Cardiac muscle cell (in vitro differentiated cells and primary cell): ENCODE measurements at places on chromosomes 5 and 9. TPM values are rescaled to one million over a fixed set of nuclear protein-coding genes. Genes with fewer than 3 reads are reported as not detected.
A peak's percentile ranks its signal among the peaks of the same experiment; 100 is the strongest.

The RECK gene
- 11.1 and 15.3 TPM in 2 replicates for polyA plus RNA-seq

The C1QTNF3 gene
- polyA plus RNA-seq: 0.91 and 3.2 TPM in 2 replicates

GRCh38 chr9:122133263-122133983, 26.2 kb downstream of the NDUFA8 start:
- peak; percentile 13 for DNase-seq

- no peak for DNase-seq
These were observed 44.0 kb downstream of the OLFM1 start for GRCh38 chr9:135131488-135131887.

The ADRA1B gene
- polyA plus RNA-seq: 0.79 and 0.84 TPM in 2 replicates

The ASPN gene
- polyA plus RNA-seq: 0.24 TPM in 1 of 2 replicates, not detected in the other

DNA sequence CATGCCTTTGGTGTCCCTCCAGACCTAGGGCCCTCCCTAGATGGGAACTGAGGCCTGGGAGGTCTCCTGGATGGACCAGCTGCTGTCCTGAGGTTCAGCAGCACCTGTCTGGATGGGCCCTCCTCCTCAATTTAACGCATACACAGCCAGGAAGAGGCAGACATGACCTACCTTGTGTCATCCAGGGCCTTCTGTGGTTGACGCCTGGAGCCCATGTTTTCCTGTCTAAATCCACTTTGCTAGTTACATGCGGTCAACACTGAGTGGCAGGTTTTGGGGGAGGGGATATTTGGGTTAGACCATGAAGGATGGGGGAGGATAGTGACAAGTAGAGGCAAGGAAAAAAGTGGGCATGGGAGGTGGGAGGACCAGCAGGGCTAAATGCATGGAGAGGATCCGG, 3.1 kb upstream of the STC2 start:
- no peak for DNase-seq

The CARTPT gene
- polyA plus RNA-seq: not detected in 2 replicates

The SEC24A gene
- polyA plus RNA-seq: 9.8 and 11.6 TPM in 2 replicates

- peak; percentile 61 for DNase-seq
These were observed 132.9 kb upstream of the ANKH start for GRCh38 chr5:15004506-15004905.

The OR1J2 gene
- polyA plus RNA-seq: not detected in 2 replicates

The WNK2 gene
- polyA plus RNA-seq: 34.5 and 88.3 TPM in 2 replicates

The PCDHGA7 gene
- polyA plus RNA-seq: 0.20 TPM in 1 of 2 replicates, not detected in the other

GRCh38 chr9:75233011-75233410, 144.7 kb downstream of the OSTF1 start:
- DNase-seq: peak; percentile 6

DNA sequence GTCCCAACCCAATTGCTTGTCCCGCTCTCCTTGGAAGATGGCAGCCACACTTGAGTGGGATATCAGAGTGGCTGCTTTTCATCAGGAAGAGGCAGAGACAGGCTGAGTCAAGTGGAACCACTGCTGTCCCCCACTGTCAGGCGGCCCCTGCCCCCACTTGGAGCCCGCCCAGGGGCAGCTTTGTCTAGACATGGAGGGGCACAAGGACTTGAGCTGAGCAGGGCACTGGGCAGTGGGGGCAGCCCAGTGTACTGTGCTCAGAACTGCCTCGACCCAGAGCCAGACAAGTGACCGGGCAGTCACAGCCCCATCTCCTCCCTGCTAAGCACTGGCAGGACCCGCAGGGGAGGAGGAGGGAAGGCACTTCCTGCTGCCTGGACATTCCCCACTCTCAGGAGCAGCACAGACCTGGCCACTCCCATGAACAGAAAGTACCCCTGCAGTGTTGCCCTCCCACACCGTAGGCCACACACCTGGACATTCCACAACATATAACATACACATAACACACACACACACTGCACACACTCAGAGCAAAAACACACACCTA, 91.0 kb downstream of the MRPL36 start:
- no peak for DNase-seq

The HBEGF gene
- 3.7 and 5.1 TPM in 2 replicates for polyA plus RNA-seq

GRCh38 chr5:79795764-79796398, 106.2 kb downstream of the CMYA5 start:
- DNase-seq: peak; percentile 66

The WNT8A gene
- not detected in 2 replicates for polyA plus RNA-seq

GRCh38 chr5:31625394-31625793, 13.5 kb upstream of the PDZD2 start:
- no peak for DNase-seq

The CCL27 gene
- 1.1 and 1.3 TPM in 2 replicates for polyA plus RNA-seq

DNA sequence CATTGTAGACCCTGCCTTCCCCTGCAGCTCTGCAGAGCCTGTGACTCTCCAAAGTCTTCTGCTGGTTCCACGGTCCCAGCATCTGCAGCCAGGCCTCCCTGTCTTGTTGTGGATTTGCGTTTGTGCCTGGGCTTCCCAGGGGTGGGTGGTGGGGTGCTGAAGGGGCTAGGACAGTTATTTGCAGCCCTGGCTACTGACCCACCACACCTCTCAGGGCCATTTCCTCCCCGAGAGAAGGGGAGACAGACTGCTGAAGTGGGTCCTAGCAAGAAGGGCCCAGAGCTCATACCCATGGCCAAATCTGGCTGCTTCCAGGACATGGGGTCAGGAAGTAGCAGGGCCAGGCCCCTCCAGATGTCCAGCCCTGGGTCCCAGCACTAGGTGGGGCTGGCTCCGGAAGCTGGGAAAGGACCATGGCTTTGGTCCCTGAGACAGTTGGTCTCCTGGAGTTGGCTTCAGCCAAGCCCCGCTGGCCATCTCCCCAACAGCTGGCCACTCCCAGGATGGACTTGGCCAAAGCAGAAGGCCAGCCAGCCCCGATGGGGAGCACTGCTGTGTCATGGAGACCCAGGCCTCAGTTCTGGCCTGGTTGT, 26.3 kb downstream of the GSN start:
- no peak for DNase-seq

The ECM2 gene
- not detected in 2 replicates for polyA plus RNA-seq

The IFNB1 gene
- not detected in 2 replicates for polyA plus RNA-seq

The TSLP gene
- polyA plus RNA-seq: 0.78 and 1.4 TPM in 2 replicates

GRCh38 chr5:110371725-110372041, 354.8 kb downstream of the TMEM232 start:
- no peak for DNase-seq

- peak; percentile 38 for DNase-seq
These were observed 20.7 kb downstream of the ANKRA2 start for GRCh38 chr5:73544429-73545402.

- no peak for DNase-seq
These were observed 243.1 kb downstream of the AUH start for GRCh38 chr9:91118704-91119025.

GRCh38 chr9:15512204-15512603, 1.4 kb upstream of the PSIP1 start:
- no peak for DNase-seq

The CDH9 gene
- not detected in 2 replicates for polyA plus RNA-seq

DNA sequence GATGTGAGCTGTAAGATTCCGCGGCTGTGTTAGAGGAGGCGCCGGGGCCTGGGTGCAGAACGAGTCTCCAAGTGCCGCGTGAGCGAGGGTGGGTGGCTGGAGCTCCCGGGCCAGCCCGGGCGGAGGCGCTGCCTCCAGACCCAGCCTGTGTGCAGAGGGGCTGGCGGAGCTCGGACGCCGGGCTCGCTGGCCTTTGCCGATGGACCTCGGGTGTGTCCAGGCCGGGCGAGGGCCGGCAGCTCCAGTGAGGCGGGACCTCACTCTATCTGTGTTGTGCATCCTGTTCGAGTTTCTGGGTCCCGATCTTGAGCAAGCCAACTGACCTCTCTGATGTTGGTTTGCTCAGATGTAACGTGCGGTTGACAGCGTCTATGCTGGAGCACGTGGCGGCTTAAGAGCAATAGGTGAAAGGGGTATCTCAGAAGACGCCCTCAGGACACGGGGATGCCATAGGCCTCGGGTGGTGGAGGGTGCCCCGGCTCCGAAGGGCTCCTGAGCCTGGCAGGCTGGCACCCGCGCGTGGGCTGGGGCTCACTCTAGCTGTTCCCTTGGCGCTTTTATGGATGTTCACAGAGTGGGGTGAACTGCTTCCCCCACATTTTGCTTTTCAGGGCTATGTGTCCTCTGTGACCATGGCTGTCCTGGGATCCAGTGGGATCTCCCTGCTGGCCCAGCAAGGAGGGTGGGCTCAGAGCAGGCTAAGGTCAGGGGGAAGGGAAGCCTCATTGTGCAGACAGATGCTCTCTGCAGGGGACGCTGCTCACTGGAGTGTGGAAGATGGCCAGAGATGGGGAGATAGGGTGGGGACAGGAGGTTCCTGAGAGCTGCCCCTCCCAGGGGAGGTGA, 69.8 kb downstream of the MRPL36 start:
- no peak for DNase-seq

DNA sequence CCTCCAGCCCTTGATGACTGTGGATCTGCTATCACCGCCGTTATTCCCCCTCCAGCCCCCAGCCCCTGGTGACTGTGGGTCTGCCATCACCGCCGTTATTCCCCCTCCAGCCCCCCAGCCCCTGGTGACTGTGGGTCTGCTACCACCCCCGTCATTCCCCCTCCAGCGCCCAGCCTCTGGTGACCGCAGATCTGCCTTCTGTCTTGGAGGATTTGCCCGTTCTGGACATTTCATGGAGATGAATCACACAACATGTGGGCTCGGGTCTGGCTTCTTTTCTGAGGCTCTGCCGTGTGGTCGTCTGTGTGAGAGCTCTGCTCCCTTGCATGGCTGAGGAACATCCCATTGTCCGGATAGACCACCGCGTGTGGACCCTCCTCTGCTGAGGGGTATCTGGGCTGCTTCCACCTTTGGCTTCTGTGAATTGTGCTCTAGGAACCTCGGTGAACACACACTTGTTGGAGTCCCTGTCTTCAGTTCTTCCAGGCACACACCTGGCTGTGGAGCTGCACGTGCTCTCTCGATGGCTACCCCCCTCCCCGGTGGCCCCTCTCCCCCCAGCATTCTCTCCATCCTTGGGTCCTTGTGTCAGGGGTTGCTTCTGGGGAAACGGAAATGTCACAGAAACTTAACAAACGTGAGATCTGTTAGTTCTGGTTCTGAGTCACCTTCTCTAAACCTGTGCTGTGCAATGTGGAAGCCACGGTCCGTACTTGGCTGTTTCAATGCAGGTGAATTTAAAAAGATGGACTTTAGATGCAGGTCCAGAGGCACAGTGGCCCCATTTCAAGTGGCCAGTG, 105.3 kb upstream of the COL5A1 start:
- DNase-seq: peak; percentile 80

- DNase-seq: no peak
These were observed 46.1 kb downstream of the SLC25A46 start for GRCh38 chr5:110784901-110785300.

The SOX30 gene
- polyA plus RNA-seq: not detected in 2 replicates

- DNase-seq: no peak
These were observed 2.6 kb upstream of the RFX3 start for GRCh38 chr9:3528451-3528850.

The CAMK4 gene
- 0.67 and 1.7 TPM in 2 replicates for polyA plus RNA-seq

The HMMR gene
- polyA plus RNA-seq: 7.8 and 36.2 TPM in 2 replicates

The PCDHA12 gene
- polyA plus RNA-seq: 0.71 and 1.7 TPM in 2 replicates

GRCh38 chr9:92729735-92730155, 34.9 kb downstream of the BICD2 start:
- no peak for DNase-seq

DNA sequence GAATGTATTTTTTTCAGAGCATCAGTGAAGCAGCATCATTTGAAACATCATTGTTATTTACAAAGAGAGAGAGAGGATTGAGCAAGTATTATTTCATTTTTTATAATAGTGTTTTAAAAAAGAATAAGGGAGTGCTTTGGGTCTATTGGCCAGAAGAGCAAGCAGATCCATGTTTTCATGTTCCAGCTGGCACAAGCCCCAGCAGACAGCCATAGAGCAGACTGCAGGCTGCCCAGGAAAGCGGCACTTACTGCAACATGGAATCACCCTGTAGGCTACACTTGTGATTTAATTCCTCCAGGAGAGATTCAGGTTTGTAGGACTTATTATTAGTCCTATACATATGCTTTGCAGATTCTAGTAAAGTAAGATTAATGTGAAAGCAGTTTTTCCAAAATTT, 407.0 kb upstream of the GRAMD2B start:
- peak; percentile 40 for DNase-seq

DNA sequence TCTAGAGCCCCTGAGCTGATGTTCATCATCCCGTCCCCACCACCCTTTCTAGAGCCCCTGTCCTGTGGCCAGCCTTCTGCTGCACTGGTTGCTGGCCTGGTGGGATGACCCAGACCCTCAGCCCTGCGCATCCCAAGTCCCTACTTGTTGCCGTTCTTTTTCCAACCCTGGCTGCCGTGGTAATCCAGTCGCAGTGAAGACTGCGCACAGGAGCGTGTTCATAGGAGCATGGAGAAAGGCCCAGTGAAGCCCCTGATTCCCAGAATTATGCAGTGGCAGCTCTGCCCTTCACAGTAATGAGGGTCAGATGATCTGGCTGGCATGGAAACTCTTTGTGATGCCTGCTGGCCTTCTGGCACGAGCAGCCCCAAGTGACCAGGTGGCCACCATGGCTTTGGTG, 183.3 kb downstream of the CACNA1B start:
- no peak for DNase-seq

DNA sequence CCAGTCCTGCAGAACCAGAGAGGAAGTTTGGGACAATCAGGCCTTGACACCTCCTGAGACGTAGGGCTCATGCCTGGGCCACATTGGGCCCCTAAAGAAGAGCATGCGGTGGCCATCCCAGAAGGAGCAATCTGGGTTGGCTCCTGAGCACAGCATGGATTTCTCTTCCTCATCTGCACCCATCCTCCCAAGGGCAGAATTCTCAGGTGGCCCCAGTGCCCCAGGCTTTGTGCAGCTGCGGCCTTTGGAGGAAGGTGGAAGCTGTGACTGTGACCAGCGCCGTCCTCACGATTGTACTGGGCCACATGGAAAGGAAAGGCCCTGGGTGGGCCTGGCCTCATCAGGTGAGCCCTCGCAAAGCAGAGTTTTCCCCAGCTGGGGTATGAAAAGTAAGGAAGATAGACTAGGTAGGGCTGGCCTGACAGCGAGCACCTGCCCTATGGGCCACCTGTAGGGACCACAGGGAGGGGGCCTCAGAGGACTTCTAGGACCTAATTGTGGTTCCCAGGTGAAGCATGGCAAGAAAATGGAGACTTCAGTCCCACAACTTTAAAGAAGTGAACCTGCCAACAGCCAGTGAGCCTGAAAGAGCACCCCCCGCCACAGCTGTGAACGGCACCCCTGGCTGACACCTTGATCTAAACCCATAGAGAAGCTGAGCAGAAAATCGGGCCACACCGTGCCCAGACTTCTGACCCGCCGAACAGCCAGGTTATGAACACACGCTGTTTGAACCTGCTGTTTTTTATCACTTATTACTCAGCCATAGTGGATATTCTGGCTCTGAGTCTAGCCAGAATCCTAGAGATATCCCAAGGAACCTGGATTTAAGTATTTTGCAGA, 164.1 kb downstream of the IRX2 start:
- no peak for DNase-seq

- DNase-seq: no peak
These were observed 111.2 kb upstream of the IER5L start for GRCh38 chr9:129289131-129289731.

- DNase-seq: no peak
These were observed 92.3 kb downstream of the CAAP1 start for GRCh38 chr9:26800322-26800721.

The PCDHA9 gene
- polyA plus RNA-seq: 0.70 and 0.72 TPM in 2 replicates

The TIMD4 gene
- not detected in 2 replicates for polyA plus RNA-seq

- DNase-seq: peak; percentile 74
These were observed 136.7 kb downstream of the CD180 start for GRCh38 chr5:67059744-67060490.
